Spinal cord (tissue), 10 donors: ENCODE measurements at places on chromosomes 6 and 20.

DNA sequence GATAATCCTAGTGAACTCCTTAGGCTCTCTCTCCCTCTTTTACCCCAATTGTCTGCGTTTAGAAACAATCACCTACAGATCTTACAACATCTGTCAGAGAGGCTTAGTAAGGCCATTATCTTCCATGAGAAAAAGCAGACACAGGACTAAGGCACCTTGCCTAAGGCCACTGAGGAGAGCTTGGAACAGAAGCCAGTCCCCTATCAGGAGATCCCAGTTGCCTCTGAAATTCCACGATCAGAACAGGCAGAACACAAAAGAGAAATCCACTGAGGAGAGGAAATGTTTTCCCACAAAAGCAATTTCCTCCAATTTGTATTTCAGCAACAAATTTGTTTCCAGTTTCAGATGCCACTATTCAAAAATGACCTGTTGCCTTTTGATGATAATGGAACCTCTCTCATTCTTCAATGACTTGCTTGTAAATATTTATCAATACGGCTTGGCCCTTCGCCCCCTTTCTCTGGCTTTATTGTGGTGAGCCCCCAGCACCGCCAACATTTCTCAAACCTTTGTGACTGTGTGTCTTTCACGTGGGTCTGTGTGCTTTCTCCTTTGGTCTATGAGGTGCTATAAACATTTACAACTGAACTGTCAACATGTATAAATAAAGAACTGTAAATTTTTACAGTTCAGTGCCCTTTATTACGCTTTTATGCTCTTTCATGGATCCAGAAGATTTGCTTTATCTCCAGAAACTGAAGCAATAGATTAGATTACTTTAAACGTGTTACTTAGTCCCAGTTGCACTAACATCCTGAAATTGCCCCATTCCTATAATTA, 187.8 kb upstream of the PHACTR1 start:
- DNase-seq, result no peak

- DNase-seq, result no peak
Measured at GRCh38 chr6:76708641-76709331, 636.3 kb upstream of the IMPG1 start.

DNA sequence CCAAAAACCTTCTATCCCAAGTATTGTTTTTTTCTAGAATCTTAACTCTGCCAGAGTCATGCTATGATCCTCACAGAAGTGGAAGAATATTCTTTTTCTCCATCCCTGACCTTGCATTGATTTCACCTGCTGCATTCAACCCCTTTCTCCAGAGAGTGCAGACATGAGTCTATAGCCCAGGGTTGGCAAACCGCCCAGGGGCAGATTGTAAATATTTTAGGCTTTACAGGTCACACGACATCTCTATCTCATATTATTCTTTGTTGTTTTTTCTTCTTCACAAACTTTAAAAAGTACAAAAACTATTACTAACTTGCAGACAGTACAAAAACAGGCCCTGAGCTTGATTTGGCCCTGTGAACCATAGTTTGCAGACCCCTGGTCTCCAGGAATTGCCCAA, 112.1 kb upstream of the ASF1A start:
- DNase-seq, result no peak

DNA sequence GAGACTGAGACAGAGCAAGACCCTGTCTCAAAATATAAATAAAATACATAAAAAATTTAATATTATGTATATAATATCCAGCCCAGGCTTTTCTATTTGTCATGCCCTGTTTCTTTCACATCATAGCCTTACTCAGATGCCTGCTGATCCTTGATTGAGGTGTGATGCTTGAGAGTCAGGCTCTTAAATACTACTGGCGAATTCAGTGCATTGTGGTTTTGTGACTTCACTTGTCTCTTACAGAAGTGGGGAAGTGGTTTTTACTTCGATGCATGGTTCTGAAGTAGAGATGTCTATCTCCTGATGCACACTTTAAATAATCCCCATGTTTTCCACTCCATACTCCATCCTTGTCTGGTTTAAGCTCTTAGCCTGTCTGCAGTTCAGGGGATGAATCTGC, 29.1 kb downstream of the ASXL1 start:
- DNase-seq, result no peak

DNA sequence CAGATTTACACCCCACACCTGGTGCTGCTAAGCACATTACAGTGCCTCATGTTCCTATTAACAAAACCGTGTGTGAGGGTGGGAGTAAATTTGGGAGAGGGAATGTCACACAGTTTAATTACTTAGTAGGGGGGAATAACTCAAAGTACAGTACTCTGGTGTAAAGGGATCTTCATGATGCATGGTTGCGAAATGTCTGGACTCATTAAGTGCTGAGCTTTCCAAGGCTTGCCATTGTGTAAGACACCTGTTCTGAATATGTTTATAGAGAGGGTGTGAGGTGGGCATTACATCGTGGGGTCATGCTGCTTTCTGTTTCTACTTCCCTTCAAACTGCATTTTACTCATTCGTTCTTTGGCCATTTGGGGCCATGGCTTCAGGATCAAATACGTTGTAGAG, 181.2 kb downstream of the ADGRG6 start:
- no peak for DNase-seq

DNA sequence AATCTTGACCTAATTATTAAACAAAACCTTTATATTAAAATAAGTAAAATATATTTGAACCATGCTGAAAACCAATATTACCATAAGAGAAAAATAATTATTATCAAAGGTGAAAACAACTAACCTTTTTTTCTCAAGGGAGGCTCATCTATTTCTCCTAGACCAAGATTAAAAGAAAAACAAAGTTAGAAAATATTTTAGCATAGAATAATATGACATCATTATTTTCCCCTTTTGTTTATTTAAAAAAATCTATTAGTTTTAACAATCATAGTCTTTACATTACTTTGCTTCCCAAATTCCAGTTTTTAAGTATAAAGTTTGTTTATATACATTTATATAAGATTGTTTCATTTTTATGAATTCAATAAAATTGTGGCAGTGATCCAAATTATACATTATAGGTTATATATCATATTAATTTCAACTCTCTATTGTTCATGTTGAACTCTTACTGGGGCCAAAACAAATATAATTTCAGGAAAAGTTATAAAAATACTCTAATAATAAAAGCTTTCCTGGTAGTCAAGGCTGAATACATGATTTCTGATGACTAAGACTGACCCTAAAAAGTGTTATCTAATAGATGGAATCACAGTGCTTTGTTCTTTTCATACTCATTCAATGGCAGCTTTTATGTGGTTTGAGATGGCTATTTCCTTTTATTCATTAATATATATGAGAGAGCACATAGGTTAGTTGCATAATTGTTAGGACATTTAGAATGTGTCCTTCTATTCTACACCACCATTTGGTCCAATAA, 89.4 kb downstream of the TRDN start:
- no peak for DNase-seq

DNA sequence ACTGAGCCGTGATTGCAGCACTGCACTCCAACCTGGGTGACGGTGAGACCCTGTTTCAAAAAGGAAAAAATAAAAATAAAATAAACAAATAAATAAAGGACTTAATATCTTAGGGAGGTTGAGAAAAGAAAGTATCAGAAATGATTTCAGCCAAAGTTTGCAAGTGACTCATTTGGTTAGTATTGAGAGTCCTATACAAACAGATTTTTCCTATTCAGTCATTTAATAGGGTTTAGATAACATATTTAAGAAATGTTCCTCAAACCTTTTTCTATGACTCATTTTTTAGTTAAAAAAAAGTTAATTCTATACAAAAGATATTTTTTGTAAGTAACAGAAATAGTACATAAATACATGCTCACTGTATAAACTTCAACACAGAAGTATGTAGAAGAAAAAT, 235.1 kb downstream of the GJA1 start:
- DNase-seq, result no peak

DNA sequence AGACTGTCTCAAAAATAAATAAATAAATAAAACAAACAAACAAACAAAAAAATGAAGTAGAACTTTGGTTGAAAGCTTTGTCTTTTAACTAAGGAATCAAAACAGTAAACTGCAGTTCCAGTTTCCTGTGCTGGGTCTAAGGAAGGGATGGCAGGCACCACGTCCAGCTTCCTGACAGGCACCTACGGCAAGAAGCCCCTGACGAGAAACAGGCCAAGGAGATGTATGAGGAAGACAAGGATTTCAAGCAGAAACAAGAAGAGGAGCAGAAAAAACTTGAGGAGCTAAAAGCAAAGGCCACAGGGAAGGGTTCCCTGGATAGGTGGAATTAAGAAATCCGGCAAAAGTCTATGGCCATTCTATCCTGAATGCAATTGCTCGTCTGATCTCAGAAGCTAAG, 8.8 kb downstream of the SNX3 start:
- no peak for DNase-seq

- DNase-seq, result no peak
Measured at GRCh38 chr6:20712011-20712410, 177.8 kb downstream of the CDKAL1 start.

DNA sequence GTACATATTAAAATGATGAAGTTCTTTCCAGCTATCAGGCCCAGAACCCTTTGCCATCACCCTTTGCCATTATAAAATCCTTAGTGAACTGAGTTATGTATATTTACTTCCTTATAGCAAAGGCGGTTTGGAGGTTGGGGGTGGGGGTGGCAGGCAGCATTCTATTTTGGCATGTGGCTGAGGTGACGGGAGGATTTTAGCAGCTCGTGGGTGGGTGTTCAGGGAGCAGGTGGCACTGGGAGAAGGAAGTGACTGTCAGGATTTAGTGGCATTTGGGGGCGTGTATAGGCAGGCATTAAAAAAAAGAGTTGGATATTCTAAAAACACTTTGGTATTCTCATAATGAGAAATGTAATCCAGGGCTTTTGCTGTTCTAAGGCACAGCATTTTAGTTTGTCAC, 150.7 kb downstream of the RIMS1 start:
- DNase-seq, result no peak

DNA sequence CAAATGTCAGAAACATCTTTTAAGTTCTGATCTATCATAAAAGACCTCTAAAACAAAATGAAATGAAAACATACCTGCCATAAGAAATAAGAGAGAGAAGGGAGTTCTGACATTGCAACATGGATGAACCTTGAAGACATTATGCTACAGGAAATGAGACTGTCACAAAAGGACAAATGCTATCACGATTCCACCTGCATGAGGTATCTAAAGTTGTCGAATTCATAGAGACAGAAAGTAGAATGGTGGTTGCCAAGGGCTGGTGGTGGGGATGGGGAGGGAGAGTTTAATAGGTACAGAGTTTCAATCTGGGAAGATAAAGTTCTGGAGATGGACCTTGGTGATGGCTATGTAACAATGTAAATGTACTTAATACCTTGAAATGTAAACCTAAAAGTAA, 3.3 kb downstream of the EZR start:
- DNase-seq, result no peak

DNA sequence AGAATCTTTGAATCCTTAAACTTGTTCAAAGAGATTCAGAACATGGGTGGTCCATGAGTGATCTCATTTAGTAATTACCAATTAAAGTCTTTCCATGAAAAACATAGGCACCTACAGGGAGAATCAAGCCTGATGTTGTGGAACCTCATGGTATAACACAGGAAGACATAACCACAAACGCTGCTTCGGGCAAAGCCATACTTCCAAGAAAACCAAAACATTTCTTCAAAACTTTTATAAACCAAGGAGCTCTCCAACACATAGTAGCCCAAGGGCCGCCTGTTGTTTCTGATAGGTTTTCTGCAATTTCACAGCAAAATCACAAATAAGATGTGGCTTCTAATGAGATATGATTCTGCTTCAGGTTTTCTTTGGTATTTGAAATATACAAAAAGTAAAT, 2.5 kb downstream of the CHD6 start:
- no peak for DNase-seq

DNA sequence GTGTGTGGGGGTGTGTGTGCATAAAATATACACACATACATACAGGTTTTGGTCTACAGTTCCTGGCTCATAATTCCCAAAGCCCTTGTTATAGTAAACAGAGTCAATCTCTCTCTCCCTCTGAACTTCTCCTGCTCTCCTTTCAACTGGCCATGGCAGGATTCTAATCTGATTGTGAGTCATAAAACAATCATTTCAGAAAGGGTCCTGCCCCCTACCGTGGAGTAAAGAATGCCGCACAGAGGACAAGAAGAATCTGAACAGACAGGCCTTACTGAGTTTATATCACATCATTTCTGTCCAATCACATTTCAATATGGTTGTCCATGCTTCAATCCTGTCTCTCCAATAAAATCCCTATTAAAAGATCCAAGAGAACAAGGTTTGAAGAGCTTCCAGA, 416.9 kb downstream of the FRK start:
- no peak for DNase-seq

- no peak for DNase-seq
Measured at GRCh38 chr20:34123309-34123708, 11.3 kb upstream of the EIF2S2 start.

- DNase-seq, result no peak
Measured at GRCh38 chr6:1629316-1629715, 19.6 kb downstream of the FOXC1 start.

- DNase-seq, result no peak
Measured at GRCh38 chr6:119334535-119335264, 14.9 kb downstream of the MAN1A1 start.

GRCh38 chr6:72911463-72912155, 289.7 kb downstream of the KCNQ5 start:
- DNase-seq, result no peak

DNA sequence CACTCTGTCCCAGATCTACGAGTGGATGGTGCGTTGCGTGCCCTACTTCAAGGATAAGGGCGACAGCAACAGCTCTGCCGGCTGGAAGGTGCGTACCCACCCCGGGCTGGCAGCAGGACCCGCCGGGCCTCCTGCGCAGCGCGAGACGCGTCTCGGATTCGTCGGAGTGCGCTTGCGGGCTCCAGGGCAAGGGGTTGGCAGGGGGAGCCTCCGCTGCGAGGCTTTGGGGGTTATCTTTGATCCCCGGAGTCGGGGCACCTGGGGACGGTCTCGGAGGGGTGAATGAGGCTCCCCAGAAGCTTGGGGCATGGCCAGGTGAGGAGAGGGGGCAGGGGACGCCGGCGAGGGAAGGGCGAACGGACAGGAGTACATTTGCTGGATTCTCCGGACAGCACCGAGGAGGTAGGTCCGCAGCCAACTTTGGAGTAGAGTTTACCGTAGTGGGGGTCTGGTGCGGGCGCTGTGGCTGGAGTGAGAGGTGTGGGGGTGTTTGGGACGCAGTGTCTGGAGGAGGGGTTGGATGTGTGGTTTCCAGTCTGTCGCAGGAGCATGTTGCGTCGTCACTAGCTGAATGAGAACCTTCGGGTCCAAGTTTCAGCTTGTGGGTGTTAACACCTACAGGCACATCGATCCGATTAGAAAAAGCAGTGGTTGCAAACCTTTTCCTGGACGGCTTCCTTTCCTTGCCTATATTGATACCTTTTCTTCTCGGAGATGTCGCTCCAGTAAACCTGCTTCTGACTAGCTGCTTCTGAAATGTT, 1.2 kb downstream of the FOXO3 start:
- DNase-seq, result no peak

GRCh38 chr6:36625158-36625919, 31.2 kb downstream of the SRSF3 start:
- no peak for DNase-seq

DNA sequence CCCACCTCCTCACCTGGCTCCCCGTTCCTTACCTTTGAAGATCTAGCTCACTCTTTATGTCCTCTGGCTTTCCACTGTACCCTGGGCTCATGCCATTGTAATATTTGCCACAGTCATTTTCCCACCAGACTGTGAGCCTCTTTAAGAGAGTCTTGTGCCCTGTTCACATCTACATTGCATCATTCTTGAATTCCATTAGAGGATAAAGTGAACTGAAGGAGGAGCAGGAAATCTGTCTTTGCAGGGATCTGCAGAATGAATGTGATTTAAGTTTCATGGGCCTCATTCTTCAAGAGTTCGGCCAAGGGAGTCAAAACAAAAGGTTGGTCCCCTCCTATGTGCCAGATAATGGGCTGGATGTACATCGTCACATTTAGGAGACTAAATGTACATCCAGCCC, 272.6 kb upstream of the CITED2 start:
- DNase-seq, result no peak

- DNase-seq, result no peak
Measured at GRCh38 chr6:170290296-170291128, at the start of gene DLL1. Gene DLL1 (minus strand): TSS chr6:170291078. CDS start chr6:170290139, 939 bp downstream.
